Stimulated activated CD8-positive, alpha-beta memory T cell treated with anti-CD3 and anti-CD28 coated beads, Interleukin-15, amount 100 ng/mL, for 24 hours (primary cell): ENCODE measurements at places on chromosomes 7 and 10.

- peak; percentile 13 for DNase-seq
Observed at GRCh38 chr7:44534501-44534900, 6.6 kb downstream of the NPC1L1 start.

DNA sequence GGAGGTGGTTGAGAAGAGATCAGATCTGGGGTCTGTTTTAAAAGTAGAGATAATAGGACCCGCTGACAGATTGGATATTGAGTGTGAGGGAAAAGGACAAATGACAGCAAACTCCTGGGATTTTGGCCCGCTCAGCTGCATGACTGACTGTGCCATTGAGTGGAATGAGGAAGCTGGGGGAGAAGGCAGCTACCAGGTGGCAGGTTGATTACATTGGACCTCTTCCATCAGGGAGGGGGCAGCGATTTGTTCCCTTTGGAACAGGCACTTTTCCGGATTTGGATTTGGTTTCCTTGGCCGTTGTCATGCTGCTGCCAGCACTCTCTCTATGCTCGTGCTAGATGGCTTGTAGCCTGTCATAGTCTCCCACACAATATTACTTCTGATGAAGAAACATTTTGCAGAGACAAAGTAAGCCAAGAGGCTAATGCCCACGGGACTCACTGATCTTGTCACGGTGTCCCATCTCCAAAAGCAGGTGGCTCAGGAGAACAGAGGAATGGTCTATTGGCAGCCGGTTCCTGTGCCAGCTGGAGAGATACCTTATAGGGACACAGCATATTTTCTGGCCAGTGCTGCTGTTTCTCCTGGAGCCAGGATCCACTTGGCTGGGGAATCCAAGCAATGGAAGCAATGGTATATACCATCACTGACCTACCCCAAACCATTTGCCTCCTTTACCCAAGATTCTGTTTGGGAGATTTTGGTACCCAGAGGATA, 69.1 kb upstream of the WAC start:
- DNase-seq = no peak

DNA sequence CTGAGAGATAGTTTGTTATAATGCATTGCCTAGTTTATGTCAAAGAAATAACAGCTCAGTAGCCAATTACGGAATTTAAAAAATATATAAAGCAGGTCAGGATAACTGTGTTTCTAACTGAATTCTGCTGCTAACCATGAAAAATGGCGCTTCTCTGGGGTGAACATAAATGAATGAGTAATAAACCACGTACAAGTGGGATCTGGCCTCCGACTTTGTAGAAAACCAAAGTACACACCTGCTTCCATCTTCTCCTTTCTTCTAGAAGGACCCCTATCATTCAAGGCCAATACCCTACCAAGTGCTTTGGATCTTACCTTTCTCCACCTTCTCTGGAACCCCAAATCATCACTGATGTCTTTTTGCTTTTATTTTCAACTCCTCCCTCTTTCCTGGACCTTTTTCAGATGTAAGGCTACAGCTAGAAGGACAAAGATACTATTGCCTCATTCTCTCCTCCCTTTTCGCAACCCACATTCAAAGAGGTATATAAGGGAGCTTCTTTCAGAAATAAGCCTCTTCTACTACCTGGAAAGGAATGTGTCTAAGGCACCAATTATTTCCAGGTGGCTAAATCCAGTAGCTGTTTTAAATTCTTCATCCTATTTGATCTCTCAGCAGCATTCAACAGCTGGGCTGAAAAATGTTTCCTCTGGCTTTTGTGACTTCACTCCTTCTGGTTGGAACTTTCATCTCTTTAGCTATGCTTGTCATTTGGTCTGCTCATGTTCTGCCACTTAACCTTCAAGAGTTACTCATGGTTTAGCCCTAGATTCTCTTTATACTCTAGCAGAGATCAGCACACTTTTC, 37.7 kb downstream of the NAMPT start:
- DNase-seq = no peak

DNA sequence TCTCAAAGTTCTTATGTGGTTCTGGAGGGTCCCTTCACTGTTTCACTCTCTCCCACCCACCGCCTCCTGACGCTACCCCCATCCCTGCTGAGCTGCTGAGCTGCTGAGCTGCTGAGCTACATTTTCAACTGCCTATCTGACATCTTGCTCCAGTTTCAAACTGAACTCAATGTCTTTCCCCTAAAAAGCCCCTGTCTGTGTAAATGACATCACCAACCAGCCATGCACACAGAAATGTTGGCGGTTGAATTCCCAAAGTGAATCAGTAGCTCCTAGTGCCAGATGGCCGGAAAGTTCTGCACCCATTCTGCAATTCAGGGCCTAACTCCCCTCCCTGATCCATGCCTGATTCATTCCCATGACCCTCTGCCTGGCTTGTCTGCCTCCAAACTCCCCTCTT, 71.2 kb downstream of the WNT2 start:
- DNase-seq = no peak

DNA sequence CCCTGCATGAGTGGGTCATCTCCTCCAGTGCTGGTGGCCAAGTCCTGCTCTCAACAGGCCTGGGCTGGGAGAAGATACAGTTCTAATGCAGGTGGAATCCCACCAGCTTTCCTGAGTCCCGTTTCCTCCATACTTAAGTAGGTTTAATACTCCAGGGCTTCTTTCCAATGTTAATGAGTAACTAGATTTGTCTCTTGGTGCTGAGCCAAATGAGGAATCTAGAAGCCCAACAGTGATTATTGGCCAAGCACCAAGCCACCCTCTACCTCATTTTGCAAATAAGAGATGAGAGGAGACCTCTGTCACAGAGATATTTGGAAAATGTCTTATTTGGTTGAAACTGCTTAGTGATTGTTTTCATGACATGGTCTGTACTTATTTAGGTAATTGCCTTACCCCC, 37.1 kb downstream of the STARD3NL start:
- no peak for DNase-seq

GRCh38 chr7:151396328-151396970, 13.4 kb downstream of the WDR86 start:
- no peak for DNase-seq

DNA sequence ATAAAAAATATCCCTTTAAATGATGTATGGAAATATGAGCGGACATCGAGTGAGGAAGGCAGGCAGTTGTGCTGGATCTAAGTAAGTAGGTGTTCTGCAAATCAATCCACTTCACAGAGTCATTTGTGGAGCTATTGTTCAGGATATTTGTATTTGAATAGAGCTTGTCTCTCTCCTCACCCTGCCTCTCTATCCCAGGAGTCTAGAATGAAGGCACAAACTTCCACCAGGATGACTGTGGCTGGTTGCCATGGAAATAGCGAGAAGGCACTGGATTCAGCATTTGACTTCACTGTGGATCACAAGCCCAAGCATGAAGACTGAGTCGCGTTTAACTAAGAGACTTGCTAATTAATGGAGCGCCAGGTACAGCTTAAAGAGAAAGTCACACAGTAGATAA, 53.2 kb downstream of the NPY start:
- DNase-seq = no peak

GRCh38 chr10:79182781-79183467, 114.2 kb downstream of the ZMIZ1 start:
- no peak for DNase-seq

GRCh38 chr10:51462076-51462779, 237.2 kb downstream of the CSTF2T start:
- no peak for DNase-seq

DNA sequence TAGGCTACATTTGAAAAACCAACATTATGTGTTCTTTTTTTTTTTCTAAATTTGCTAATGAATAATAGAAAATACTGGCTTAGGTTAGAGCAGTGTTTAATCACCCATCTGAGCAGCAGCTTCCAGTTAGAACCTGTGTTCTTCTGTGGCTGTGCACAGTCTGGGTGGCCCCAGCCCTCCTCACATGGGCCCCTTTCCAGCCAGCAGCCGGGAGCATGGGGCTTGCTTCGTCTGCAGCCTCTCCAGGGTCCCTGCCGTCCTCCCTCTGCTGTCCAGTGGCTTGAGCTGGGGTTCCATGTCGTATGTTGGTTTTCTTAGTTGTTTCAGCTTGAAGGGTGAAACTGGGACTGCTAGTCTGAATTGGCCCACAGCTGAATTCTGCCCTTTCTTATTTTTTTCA, 37.3 kb downstream of the BNIP3 start:
- DNase-seq = no peak

DNA sequence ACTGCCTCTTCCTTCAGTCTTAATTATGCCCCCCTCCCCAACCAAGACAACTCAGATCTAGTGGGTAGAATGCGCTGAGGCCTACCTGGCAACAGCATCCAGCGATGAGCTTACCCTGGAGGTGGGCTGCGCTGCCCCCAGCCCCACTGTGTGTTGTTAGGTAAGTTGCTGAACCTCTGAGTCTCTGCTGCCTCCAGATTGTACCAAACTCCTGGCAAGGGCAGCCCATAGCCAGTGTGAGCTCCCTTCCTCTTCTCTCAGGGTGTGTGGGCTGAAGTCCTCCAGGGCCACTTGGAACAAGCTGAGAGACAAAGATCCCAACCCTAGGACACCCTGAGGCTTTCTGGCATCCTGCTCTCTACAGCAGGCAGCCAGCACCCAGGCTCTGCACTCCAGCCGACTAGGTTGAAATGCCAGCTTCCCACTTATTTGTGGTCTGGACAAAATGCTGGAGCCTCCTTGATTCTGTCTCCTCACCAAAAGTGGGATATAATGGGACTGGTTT, 135.3 kb downstream of the ARHGAP22 start:
- DNase-seq = no peak

DNA sequence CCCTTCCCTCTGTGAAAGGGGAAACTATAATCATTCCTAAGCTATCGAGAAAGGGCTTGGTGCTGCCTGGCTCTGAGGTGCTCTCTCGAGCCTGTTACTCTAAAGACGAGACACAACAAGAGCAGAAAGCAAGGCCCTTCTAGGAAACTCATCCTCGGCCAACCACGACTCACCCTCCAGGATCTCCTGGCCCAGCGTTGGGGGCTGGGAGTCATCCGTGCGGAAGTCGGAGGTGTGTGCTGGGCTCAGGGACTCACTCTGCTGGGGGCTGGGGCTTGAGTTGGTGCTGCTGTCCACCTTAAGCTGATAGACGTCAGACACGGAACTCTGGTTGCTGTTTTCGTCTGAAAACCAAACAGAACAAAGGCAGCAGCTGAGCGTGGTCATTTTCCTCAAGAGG, 17.6 kb upstream of the BAZ1B start:
- DNase-seq = no peak

DNA sequence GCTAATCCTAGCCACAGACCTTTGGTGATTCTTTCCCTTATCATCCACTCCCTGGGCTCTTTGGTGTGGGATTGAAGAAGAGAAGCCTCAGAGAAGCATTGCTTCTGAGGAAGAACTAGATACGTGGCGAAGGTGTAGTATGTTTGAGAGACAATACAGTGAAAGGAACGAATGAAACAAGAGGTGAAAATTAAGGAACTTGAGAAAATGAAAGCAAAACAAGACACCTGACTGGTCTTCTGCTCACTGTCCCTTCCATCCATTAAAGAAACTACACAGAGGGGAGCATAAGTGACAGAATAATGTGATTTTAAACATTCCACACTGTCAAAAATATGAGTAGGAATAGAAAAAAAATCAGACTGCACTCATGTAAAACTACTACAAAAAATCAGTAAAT, 219.6 kb upstream of the NPSR1 start:
- no peak for DNase-seq

DNA sequence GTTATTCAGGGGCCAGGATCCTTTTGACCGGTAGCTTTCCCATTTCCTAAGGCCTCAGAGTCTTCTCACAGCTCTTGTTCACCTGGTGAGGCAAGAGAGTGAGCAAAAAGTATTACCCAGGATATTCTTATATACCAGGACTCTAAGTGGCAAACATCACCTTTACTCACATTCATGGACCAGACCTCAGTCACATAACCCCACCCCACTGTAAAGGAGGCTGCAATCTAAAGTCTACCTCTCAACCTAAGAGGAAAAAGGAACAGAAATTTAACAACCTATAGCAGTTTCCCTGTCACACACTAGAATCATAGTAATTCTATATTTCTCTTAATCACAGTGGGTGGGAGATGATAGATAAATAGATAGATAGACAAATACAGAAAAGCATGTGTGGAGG, 176.0 kb upstream of the PTPRZ1 start:
- DNase-seq = no peak

DNA sequence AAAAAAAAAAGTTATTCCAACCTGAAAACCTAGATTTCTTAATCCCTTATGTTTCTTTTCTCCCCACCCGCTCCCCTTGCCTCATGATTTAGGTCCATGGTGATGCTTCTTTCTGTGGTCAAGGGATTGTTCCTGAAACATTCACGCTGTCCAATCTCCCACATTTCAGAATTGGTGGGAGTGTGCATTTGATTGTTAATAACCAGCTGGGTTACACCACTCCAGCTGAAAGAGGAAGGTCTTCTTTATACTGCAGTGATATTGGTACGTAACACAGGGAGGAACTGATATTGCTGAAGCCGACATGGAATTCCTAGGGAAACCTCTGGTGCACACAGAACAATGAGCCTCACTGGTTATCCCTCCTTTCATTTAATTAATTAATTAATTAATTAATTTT, 22.7 kb downstream of the DHTKD1 start:
- no peak for DNase-seq

- no peak for DNase-seq
Observed at GRCh38 chr7:36318116-36318515, 71.5 kb upstream of the ANLN start.

GRCh38 chr10:126744571-126744970, 74.1 kb upstream of the C10orf90 start:
- DNase-seq = no peak

- DNase-seq = no peak
Observed at GRCh38 chr10:91652364-91652763, 19.5 kb upstream of the PPP1R3C start.

- DNase-seq = peak; percentile 22
Observed at GRCh38 chr7:28093623-28094232, 86.9 kb downstream of the JAZF1 start.

- DNase-seq = no peak
Observed at GRCh38 chr10:93299195-93299594, 182.9 kb downstream of the MYOF start.

DNA sequence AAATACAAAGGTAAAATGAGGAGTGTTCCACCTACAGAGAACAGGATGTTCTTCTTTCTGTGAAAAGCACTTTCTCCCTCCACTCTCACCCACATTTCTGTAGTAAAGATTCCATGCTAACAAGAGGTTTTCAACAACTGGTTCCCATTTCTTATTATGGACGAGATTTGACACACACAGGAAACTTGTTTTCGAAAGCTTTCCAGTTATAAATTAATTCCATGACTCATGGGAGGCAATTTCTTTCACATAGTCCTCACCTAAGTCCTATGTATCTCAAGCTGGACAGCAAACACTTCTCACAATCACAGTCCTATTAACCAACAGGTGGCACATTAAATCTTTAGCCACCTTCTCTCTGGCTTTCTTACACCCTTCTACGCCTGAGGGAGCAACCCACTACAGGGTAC, 24.5 kb downstream of the RAPGEF5 start:
- no peak for DNase-seq

- DNase-seq = no peak
Observed at GRCh38 chr7:130736298-130736900, 2.4 kb upstream of the KLF14 start.

DNA sequence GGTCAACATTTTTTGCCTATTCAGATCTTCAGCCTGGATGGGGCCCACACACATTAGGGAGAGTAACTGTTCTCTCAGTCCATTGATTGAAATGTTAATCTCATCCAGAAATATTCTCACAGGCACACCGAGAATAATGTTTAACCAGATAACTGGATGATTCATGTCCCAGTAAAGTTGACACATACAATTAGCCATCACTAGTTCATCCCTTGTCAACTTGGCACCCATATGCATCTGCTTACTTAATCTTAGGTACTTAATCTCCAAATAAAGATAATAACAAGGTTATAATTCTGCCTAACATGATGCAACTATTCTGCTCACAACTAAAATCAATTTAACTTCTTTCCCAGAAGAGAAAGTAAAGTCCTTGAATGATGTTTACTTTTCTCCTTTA, 502.6 kb downstream of the ADRA2A start:
- DNase-seq = no peak
